SK-N-SH treated with all-trans-retinoic acid at 6 μM for 48 hours (cell line): ENCODE measurements at places on chromosomes 6 and 20.

DNA sequence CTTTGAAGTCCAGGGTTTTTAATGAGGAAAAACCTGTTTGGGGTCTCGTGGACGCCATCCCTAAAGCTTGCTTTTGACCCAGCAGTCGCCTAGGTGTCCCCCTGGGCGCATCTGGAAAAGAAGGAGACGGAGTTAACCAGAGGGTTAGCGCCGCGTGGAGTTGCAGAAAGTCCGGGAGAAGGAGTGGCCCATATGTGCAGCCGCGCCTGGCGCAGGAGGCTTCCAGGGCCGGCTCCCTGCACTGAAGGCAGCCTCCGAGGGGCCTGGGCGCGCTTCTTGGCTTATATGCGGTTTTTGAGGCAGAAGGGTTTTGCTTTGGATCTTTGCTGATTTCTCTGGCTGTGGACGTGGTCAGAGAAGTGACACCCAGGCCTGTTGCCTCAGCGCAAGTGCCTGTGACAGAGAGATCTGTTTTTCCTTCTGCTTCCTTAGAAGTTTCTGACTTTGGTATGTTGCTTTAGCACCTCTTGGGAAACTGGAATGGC lies 987 bp downstream of the TMEM181 start:
- peak; percentile 59 for ATAC-seq

GRCh38 chr6:167442245-167442644 lies 117.4 kb downstream of the TTLL2 start:
- no peak for ATAC-seq

GRCh38 chr6:164034602-164035140 lies 620.2 kb downstream of the QKI start:
- no peak for ATAC-seq

- ATAC-seq: peak; percentile 51
Observed at GRCh38 chr6:166456395-166457156, 73.8 kb upstream of the MPC1 start.

DNA sequence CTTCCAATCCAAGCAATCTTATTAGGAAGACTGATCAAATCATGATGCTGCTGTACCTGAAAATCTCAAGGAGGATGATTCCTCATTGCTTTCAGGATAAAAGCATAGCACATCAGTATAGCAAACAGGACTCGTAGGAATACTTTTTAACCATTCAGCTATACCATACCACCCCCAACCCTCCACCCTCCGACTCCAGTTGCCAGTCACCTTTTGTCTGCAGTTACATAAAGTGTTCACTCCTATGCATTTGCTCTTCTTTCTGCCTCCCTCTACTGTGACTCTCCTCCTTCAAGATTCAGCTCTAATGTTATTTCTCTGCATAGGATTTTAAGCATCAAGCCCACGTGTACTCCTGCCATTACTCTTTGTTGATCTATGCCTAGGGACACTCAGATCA lies 124.7 kb upstream of the KCNQ5 start:
- no peak for ATAC-seq

DNA sequence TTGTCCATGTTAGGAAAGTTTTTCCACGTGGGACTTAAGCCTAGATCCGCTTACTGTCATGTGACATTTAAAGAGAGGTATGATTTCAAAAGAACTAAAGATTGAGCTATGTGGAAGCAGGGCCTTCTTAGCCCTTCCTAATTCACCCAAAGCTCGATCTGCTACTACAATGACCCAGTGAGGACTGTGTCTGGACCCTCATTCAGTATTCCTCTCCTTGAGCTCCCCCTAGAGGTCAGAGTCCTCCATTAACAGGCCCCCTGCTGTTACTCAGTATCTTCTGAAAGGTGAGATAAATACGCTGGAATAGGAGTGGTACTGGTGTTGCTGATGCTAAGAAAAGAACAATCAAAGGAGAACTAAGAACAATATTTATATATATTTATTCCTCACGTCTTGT lies 414.0 kb downstream of the GJA1 start:
- peak; percentile 97 for ATAC-seq

DNA sequence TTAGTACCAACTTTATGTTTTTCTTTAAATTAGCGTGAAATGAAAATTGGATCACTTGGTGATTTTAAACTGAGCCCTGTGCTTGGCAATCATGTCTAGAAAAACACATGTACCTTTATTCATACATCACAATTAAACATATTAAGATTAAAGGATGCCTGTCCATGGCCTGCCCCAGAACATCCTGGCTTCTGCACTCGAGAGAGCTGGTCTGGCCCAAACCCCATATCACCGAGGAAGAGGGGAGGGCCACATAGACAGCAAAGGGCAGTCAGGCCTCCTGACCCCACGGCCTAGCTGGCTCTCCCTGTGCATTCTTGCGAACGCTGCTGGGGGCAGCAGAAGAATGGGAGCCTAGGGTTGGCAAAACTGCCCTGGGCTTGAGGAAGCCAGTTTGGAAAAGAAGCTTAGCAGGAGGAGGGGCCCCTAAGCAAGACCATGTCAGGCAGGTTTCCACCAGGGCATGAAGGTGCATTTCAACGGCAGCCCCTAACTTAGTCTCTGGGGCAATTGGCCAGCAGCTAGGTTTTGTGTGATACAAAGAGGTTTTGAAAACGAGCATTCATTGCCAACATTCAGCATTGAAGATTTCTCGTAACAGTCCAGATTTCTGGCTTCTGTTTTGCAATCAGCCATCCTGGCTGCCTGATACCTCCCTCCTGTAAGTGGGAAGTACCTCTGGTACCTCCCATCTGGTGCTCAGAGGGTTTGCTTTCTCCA lies 8.6 kb downstream of the BPIFB3 start:
- ATAC-seq: no peak

DNA sequence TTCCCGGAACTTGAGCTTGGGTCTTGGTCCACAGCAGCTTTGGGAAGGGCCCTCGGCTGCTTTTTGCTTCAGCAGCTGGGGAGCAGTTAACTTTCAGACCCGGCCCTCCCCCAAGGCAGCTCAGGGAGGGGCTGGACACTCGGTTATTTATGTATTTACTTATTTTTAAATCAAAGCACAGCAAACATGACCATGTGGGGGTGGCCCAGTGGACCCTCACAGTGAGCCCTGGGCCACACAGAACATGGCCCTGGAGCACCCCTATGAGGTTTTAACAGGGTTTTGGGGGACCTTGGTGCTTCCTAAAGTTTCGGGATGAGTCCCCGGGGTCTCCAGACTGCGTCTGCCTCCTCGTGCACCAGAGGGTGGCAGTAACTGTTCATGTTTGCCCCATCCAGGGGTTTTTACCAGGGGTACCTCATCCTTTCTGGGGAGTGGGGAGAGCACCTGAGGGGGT lies 26.6 kb upstream of the NPBWR2 start:
- ATAC-seq: no peak

DNA sequence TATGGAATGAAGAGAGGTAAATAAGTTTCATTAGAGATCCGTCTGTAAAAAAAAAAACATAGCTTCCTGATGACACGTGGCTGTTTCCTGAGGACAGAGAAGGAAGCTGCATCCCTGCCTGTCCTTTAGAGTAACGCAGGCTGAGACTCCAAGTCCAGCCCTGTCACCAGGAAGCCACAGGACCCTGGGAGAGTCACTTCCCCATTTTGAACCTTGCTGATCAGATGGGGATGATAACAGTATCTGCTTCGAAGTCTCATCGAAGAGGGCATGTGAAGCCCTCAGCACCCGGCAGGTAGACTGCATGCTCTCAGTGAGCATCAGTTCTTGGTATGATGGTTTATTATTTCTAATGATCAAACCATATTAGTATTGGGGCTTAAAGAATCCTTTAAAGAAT lies 139.1 kb upstream of the KCNG1 start:
- no peak for ATAC-seq

DNA sequence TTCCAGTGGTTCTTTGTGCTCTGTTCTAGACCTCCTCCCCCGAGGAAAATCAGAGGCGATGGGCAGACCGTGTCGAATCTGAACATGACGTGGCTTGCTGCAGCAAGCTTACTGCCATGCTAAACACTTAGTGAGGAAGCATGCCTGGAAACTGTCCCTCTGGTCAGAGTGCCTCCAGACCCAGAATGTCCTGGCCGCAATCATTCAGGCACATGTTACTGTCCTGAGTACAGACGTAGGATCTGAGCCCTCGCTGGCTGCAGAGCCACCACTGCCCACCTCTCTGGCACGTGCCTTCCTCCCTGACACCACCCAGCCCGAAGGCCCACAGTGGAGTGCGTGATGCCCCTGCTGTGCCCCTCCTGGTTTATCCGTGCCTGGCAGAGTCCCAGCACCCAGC lies 163.6 kb downstream of the SYNDIG1 start:
- ATAC-seq: no peak

DNA sequence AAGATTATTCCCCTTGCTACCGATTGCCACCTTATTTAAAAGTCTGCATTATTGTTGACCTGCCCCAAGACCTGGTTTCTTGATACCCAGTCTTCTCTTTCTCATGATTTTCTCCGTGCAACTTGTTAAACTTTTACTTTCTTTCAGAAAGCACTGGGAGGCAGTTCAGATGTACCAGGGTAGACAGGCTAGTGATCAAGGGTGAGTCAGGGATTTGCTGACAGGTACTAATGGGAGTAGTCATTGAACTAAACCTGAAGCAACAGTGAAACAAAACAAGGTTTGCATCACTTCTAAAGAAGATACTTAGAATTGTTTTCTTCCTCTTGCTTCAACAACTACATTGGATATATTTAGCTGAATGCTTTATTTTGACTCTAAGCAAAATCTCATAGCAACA lies 124.4 kb downstream of the KCNQ5 start:
- ATAC-seq: peak; percentile 60

DNA sequence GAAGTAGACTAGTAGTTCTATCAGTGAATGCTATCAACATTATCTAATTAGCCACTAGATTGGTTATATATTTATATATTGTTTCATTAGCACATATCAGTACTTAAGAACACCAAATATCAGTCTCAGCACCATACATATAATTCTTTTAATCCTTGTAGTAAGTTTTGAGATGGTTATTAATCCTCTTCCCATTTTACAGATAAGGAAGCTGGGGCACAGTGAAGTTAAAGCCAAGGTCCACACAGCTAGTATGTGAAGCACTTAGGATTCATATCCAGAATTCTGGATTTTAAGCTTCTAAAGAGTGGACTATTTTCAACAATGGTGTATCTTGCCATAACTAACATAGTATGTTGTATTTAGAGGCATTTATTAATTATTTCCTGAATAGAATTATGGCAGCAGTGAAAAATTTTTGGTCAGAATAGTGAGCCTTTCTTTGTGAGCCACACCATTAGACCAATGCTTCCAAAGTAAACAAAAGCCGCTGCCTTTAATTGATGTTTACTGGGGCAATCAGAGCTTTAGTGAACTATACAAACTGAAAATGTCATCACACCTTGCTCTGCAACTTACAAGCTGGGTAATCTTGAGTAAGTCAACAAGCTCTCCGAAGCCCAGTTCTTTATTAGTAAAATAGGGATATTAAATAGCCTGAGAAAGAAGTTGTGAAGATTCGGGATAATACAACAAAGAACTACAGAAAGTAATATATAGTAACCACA lies 41.9 kb upstream of the HBS1L start:
- no peak for ATAC-seq

GRCh38 chr6:148935705-148936435 lies 189.0 kb downstream of the UST start:
- peak; percentile 55 for ATAC-seq

GRCh38 chr6:30145818-30146217 lies 9.9 kb downstream of the TRIM40 start:
- no peak for ATAC-seq

GRCh38 chr20:41316602-41317545 lies 657 bp downstream of the ZHX3 start:
- peak; percentile 72 for ATAC-seq

- no peak for ATAC-seq
Observed at GRCh38 chr6:145875496-145876211, 61.1 kb upstream of the FBXO30 start.

DNA sequence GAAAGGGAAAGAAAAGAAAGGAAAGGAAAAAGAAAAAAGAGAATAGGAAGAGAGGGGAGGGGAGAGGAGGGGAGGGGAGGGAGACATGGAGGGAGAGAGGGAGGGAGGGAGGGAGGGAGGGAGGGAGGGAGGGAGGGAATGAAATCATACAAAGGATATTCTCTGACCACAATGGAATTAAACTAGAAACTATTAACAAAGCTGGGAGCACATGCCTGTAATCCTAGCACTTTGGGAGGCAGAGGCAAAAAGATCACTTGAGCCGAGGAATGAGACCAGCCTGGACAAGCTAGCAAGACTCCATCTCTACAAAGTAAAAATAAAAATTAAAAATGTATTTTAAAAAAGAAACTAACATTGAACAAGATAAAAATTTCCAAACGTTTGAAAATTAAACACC lies 62.8 kb downstream of the ILRUN start:
- ATAC-seq: no peak

- no peak for ATAC-seq
Observed at GRCh38 chr6:159232106-159232645, 63.0 kb downstream of the FNDC1 start.

DNA sequence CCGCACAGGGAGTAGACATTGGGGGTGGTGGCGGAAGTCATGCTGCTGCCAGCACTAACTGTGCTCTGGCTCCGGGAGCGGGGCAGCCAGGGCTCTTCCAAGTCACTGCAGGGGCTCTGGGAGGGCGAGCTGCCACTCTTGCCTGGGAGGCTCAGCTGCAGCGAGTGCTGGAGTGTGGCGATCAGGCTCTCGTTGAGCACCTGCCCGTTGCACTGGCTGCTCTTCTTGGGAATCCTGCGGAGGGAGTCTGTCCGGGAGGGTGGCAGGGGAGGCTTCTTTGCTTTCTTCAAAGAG lies 28.0 kb downstream of the HEBP2 start:
- ATAC-seq: no peak

- ATAC-seq: no peak
Observed at GRCh38 chr6:109358204-109358603, 24.1 kb downstream of the CD164 start.

- no peak for ATAC-seq
Observed at GRCh38 chr20:78338-78737, 9.1 kb upstream of the DEFB125 start.

DNA sequence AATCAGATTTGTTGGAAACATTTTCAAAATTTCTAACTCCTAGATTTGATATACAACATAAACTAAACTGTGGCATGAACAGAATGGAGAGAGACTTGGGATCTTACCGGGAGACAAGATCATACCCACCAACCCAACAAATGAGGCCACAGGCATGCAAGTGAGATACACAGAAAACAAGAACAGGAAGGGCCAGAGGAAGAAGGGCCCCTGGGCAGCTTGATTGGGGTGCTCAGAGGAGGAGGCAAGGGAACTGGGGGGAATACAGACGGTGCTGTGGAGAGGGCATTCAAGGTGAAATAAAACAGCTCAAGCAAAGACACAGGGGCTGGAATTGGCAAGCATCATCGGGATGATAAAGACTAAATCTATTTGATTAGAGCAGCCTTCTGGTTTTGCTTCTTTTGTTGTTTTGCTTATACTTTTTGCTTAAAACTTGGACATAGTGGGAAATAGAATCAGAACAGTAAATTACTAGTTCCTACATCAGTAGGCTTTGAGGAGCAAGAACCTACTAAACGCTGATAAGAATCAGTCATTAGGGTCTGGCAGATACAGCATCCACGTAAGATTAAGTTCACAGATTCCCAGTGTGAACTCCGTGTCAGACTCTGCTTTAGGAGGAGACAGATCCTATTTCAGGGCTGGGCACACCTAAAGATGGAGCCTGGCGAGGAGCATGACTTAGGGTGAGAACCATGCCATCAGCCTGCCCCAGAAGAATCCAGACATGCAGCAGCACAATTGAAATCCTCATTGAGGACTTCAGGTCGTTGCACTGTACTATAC lies 3.5 kb upstream of the RAMACL start:
- peak; percentile 46 for ATAC-seq
